ENCODE measurements at places on chromosomes 2 and 18.

- DNase-seq: peak; percentile 17
Measured at GRCh38 chr18:49728542-49728941, 84.8 kb downstream of the ACAA2 start.

GRCh38 chr2:237686659-237687136 is 59.3 kb downstream of the LRRFIP1 start:
- DNase-seq: no peak

DNA sequence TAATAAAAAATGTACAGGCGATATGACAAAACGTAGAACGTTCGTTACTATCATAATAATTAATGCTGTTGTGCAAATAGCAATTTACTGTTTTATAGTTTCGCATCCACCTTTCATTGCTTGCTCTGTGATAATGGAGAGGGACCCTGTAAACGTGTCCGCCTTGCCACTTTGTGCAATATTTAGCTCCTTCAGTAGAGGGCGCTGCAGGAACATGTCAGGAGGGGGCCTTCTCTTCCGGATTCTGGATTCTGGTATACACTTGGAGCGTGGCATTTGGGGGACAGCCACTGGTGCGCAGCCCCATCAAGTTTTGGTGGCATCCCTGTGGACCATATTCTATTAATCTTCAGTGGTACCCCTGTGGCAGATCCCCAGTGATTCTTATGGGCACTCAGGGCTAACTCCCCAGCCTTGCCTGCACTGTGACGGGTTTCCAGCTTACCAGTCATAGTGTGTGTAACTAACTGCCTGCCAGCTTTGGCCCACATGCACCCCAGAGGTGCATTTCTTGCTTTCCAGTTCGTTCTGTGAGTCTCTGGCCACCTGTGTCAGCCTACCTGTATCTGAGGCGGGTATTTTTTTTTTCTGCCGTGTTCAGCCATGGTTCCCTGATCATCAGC is 140.3 kb downstream of the CYRIA start:
- DNase-seq: no peak

- no peak for DNase-seq
Measured at GRCh38 chr18:50399582-50399981, 24.7 kb downstream of the SKA1 start.

- no peak for DNase-seq
Measured at GRCh38 chr18:76647322-76647721, 152.3 kb upstream of the ZNF516 start.

- DNase-seq: no peak
Measured at GRCh38 chr18:62979176-62979575, 263.8 kb downstream of the PHLPP1 start.

DNA sequence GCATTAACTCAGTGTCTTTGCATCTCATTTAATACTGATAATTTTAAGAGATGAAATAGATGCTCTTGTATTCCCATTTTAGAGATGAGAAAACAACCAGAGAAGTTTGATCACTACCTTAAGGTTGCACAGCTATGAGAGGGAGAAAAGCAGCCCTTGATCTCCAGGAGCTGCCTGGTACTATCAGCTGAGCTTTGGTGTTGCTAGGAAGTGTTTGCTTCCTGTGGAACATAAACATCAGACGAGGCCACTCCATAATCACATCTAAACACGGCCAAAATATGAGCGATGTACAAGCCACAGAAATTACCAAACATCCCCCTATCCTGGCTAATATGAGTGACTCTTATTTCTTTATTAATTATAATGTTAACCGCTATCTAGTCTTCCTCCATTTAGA is 620 bp upstream of the WDFY1 start:
- DNase-seq: no peak

DNA sequence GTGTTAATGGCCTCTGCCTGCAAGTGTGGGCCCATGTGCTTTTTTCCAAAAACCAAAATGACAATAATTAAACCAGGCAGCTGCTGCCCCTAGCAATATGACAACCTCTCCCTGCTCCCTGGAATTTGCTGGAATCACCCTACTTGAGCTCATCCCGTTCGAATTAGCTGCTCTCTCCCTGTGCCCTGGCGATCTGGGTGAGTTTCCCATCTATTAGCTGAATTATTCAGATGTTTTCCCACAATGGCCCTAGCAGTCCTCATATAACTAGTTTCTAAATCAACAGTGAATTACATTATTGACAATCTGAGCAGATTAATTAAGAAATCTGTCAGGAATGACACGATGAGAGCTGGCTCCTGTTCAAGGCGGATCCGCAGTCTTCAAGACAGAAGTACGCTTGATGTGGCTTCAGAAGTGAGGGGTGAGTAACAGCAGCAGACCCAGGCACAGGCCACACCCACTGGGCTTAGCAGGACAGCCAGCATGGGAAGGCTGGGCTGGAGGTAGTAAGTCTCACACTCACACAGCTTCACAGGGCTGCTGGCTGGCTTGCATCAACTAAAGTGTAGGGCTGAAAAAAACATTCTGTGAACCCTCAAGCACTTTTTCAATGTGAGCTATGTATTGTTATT is 366.2 kb upstream of the ID2 start:
- DNase-seq: no peak

GRCh38 chr2:56099963-56100362 is 83.8 kb upstream of the CCDC85A start:
- DNase-seq: no peak

Data from CD4-positive, alpha-beta T cell treated with Interleukin-10 for 1 hour (primary cell).